Uterine smooth muscle cell (primary cell): ENCODE measurements at places on chromosomes 6 and 20. TPM values are rescaled to one million over a fixed set of nuclear protein-coding genes. Genes with fewer than 3 reads are reported as not detected.

The RPS18 gene
- total RNA-seq, result 3,212 and 3,760 TPM in 2 replicates

The GMPR gene
- total RNA-seq, result 8.1 and 9.1 TPM in 2 replicates

The OTOR gene
- total RNA-seq, result not detected in 2 replicates

The CD24 gene
- 0.66 and 1.2 TPM in 2 replicates for total RNA-seq

The ECT2L gene
- 0.12 TPM in 1 of 2 replicates, not detected in the other for total RNA-seq

The PNLDC1 gene
- not detected in 2 replicates for total RNA-seq

The ALDH5A1 gene
- 1.3 and 2.1 TPM in 2 replicates for total RNA-seq

The GABRR1 gene
- total RNA-seq, result not detected in 2 replicates

The PDE7B gene
- total RNA-seq, result 2.5 and 2.8 TPM in 2 replicates

The GHRH gene
- total RNA-seq, result not detected in 2 replicates

The PSMG4 gene
- 32.6 and 36.2 TPM in 2 replicates for total RNA-seq

The CPXM1 gene
- 3.5 and 4.8 TPM in 2 replicates for total RNA-seq

The SCRT2 gene
- total RNA-seq, result not detected in 2 replicates

The PLCB4 gene
- 1.9 and 2.1 TPM in 2 replicates for total RNA-seq

The MYCT1 gene
- under 0.01 and 0.11 TPM in 2 replicates for total RNA-seq

The HSPA1L gene
- total RNA-seq, result 0.89 and 1.7 TPM in 2 replicates

The C2 gene
- total RNA-seq, result 0.77 and 2.0 TPM in 2 replicates

The PRL gene
- total RNA-seq, result not detected in 2 replicates

The NAPB gene
- 10.9 and 12.2 TPM in 2 replicates for total RNA-seq

The TMEM170B gene
- 1.7 and 4.4 TPM in 2 replicates for total RNA-seq

The TRAPPC3L gene
- not detected in 2 replicates for total RNA-seq

The TTK gene
- 14.6 and 55.2 TPM in 2 replicates for total RNA-seq

The CST5 gene
- total RNA-seq, result not detected in 2 replicates

The HLA-DQA1 gene
- total RNA-seq, result not detected in 2 replicates

The PLEKHG1 gene
- total RNA-seq, result 1.3 and 2.0 TPM in 2 replicates

The TRIM15 gene
- total RNA-seq, result not detected in 2 replicates

The SOX18 gene
- 0.12 TPM in 1 of 2 replicates, not detected in the other for total RNA-seq

The PI3 gene
- total RNA-seq, result not detected in 2 replicates

The AAR2 gene
- 19.7 and 23.1 TPM in 2 replicates for total RNA-seq

The PSMB9 gene
- 26.7 and 30.7 TPM in 2 replicates for total RNA-seq

The PCSK2 gene
- not detected in 2 replicates for total RNA-seq
